ENCODE measurements at places on chromosomes 7 and 10.

GRCh38 chr7:91424371-91424770 is 160.1 kb downstream of the FZD1 start:
- no peak for DNase-seq

DNA sequence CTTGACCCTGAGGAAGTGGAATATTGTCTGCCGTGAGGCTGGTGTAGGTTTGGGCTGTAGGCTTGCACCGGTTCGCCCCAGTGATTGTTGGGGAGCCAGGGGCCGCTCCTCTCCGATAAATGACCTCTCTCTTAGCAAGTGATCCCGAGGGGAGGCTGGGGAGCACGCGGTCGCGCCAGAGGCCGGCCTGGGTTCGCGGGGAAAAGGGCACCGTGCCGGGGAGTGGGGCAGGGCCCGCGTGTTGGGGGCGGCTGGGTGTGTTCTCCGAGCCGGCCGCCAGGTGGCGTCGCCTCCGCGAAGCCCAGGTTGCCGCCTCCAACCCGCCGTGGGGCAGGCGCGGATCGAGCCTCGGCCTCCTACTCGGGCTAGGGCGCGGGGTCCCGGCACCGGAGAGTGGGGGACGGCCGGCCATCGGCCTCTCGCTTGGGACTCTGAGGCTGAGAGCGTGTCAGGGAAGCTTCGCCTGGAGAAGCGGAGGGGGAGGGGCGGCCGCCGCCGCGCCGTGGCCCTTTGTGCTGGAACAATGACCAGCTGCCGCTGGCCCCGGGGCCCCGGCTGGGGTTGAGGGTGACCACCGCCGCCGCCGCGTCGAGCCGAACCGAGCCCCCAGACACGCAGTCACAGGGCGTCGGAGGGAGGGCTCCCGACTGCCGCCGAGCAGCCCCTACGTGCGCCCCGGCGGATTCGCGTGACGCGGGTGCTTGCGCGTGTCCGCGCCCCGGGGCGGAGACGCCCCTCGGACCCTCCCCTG is 442 bp upstream of the LZTS2 start:
- DNase-seq, result peak; percentile 80

DNA sequence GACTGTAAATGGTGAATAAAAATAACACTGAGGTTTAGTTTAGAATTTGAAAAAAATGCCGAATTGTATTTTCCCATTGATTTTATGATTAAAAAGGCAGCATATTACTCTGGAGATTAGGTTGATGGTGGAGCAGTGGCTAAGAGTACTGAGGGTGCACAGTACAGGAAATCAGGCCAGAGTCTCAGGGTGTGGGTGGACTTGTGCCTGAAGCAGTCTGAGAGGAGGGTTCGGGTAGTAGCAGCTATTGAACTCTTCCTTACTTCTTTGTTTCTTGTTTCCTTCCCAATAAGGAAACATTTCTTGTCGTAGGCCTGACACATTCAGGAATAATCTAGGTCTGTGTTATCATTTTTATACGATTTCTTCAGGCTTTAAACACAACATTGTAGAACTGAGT is 319.0 kb upstream of the MBL2 start:
- no peak for DNase-seq

- no peak for DNase-seq
Measured at GRCh38 chr7:68613405-68613804, 984.9 kb upstream of the AUTS2 start.

GRCh38 chr7:87146740-87147386 is 5.4 kb upstream of the DMTF1 start:
- no peak for DNase-seq

- no peak for DNase-seq
Measured at GRCh38 chr7:101411508-101411874, 48.8 kb downstream of the COL26A1 start.

DNA sequence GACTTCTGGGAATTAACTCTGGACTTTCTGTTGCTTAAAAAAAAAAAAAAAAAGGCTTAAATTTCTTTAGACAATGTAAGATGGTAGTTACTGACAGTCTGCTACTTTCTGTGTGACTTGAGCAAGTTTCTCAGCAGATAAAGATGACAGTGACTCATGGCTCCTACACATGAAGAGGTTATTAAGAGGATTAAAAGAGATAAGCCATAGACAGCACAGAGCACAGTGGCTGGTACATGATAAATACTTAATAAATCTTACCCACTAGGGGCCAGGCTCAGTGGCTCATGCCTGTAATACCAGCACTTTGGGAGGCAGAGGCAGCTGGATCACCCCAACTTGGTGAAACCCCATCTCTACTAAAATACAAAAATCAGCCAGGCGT is 174.8 kb downstream of the JAZF1 start:
- DNase-seq, result no peak

GRCh38 chr10:68756766-68757165 is 35.7 kb downstream of the CCAR1 start:
- DNase-seq, result no peak

DNA sequence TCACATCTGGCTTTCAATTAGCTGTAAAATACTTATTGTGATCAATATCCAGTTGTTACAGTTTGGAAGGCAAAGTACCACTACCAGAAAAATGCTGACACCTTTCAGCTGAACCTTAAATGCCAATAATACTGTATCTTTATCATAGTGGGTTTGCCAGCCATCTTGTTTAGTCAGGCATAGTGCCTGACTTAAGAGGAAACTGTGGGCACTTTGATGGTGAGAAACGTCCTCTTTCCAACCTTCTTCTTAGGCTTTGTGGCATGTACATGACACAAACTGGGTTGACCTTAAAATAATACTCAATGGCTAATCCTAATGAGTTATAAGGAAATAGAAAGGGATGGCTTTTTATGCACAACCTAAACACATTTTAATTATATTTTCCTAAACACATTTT is 52.3 kb upstream of the PRR15 start:
- no peak for DNase-seq

DNA sequence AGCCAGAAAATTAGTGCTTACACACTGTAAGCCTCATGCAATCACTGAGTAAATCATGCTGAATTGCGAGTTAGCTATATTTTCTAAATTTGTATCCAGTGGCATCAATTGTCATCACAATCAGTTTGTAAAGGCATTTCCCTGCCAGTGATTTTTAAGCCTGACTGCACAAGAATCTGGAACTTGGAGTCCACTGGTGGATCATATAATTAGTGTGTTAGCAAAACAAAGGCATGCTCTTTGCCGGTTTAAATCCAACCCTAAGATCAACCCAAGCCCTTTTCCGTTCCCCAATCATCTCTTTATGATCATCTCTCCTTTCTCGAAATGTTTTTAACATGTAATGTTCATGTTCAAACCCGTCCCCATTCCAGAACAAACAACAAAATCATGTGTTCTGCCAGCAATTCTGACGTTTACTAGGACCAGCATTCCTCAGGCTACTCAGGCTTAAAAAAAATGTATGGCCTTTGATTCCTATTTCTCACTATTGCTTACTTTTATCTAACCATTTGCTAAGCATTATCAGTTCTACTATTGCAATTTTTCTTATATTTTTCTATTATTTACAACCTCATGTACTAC is 649.2 kb downstream of the SORCS1 start:
- DNase-seq, result no peak

GRCh38 chr10:68135362-68135761 is 26.1 kb downstream of the MYPN start:
- DNase-seq, result no peak

DNA sequence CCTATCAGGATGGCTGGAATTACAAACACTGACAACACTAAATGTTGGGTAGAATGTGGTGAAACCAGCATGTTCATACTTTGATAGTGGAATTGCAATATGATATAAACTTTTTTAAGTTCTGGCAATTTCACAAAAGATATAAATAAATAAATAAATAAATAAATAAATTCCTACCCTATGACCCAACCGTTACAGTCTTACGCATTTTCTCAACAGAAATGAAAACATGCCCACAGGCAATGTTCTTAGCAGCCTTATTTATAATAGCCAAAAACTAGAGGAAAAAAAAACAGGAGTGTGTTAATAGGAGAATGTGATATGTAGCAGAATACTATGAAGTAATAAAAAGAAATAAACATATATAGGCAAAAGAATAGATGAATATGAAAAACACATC is 318.9 kb downstream of the IPMK start:
- DNase-seq, result no peak

GRCh38 chr10:6133331-6134098 is 44.7 kb downstream of the RBM17 start:
- no peak for DNase-seq

GRCh38 chr7:129166745-129167144 is 21.7 kb upstream of the SMO start:
- no peak for DNase-seq

DNA sequence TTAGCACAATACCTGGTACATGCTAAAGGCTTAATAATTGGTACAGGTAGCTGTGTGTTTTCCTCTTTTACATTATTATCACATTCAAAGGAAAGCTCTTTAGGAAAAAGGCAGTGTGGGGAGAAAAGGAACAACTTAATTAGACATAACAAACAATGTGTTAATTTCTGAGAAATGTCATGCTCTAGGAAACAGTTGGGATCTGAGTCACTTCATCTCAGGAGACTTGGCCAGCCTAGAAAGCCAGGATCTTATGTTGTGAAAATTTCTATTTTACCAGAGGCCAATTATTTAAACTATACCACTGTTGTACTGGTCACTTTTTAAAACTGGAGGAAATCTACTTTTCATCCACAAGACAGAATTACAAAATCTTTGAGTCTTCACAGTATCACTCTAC is 39.6 kb downstream of the ARMH3 start:
- no peak for DNase-seq

GRCh38 chr10:121236621-121237020 is 361.6 kb downstream of the FGFR2 start:
- DNase-seq, result no peak

- DNase-seq, result no peak
Measured at GRCh38 chr10:51300617-51301304, 226.5 kb downstream of the PRKG1 start.

DNA sequence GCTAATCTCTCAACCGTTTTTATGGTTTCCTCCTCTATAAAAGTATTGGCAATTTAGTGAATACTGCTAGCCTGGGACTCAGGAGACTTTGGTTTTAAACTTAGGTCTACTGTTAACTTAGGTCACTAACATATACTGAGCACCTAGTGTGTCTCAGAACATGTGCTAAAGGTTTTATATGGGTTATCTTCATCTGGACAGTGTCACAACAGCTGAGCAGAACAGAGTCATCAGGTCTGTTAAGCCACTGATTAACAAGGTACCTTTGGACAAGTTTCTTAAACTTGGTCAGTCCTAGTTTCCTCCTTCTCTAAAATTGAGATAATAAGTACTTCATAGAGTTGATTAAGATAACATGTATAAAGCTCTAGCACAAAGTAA is 30.6 kb downstream of the NET1 start:
- DNase-seq, result no peak

GRCh38 chr10:90481326-90481923 is 376.4 kb downstream of the HTR7 start:
- no peak for DNase-seq

DNA sequence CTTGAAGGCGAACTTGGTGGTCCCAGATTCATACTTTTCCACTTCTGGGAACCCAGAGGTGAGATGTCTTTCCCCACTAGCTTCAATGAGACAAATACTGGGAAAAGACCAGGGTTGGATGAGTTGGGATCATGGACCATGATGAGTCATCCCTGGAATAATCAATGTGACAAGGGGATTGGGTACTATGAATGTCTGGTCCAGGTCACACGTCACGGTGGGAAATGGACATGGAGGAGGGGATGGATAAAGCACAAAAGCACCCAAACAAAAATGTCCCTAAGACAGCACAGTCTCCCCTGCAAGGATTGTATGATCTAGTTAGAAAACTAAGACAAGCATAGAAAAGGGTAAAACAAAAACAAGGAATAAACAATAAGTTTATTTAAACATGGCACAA is 12.4 kb upstream of the SORBS1 start:
- DNase-seq, result no peak

GRCh38 chr7:66466081-66466600 is 162.5 kb upstream of the KCTD7 start:
- DNase-seq, result no peak

GRCh38 chr10:35412900-35413491 is 76.7 kb downstream of the CCNY start:
- no peak for DNase-seq

DNA sequence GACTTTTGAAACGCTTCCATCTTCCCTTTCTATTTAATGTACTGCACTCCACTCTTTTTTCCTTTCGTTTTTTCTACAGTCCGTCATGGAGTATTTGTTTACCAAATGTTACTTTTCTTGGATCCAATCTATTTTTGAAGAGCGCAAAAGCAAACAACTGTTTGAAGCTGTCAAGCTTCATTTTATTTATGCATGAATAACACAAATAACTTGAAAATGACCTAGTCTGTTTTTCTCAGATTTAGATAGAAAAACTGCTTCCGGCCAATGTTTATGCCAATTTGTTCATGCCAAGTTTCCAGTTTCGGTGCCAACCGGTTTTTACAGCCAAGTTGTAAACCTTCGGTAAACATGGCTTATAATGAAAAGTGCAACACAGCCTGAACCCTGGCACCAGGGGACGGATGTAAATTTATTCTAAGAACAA is 150.9 kb upstream of the KLF6 start:
- DNase-seq, result no peak

GRCh38 chr7:125465527-125465926 is 535.9 kb upstream of the POT1 start:
- DNase-seq, result no peak

GRCh38 chr7:22442882-22443369 is 57.1 kb downstream of the STEAP1B start:
- DNase-seq, result no peak

GRCh38 chr7:120792091-120792860 is 65.7 kb downstream of the TSPAN12 start:
- peak; percentile 69 for DNase-seq

GRCh38 chr10:7659560-7659959 is 7.2 kb downstream of the ITIH5 start:
- no peak for DNase-seq

Data from stimulated activated CD4-positive, alpha-beta T cell treated with anti-CD3 and anti-CD28 coated beads, Interleukin-4, amount 100 ng/mL, for 1 hour (primary cell).